ENCODE measurements at places on chromosomes 4 and X.

DNA sequence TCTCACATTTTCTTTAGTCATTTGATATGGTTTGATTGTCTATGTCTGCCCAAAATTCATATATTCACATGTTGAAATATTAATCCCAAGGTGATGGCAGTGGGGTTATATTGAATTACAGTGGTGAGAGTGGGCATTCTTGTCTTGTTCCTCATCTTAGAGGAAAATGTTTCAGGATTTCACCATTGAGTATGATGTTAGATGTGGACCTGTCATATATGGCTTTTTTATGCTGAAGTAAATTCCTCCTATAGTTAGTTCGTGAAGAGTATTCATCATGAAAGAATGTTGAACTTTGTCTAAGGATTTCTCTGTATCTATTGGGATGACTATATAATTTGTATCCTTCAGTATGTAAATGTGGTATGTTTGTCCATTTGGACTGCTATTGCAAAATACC lies 512.3 kb upstream of the EPHA5 start:
- no peak for DNase-seq

GRCh38 chr4:104524591-104524990 lies 29.9 kb upstream of the CXXC4 start:
- DNase-seq: no peak

- DNase-seq: no peak
Observed at GRCh38 chr4:96016634-96017299, 176.9 kb downstream of the PDHA2 start.

DNA sequence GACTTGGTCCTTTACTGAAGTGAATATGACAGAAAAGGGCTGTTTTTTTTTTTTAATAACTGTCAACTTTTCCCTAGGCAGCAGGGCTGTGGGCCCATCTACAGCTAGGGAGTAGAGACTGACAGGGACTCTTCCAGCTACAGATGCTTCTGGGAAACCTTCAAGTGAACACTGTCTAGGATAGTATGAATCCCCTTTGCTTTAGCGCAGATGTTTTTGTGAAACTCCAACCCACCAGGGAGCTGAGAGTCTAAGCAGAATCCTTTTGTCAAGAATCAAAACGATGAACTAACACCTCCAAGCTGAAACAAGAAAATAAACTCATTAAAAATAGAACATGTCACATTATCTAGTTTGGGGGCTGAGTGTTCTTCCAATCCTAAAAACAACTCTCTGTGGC lies 219.7 kb upstream of the FGF13 start:
- DNase-seq: no peak

GRCh38 chr4:98470366-98470765 lies 188.0 kb downstream of the TSPAN5 start:
- DNase-seq: no peak

GRCh38 chrX:41302370-41302769 lies 31.6 kb upstream of the DDX3X start:
- DNase-seq: no peak

DNA sequence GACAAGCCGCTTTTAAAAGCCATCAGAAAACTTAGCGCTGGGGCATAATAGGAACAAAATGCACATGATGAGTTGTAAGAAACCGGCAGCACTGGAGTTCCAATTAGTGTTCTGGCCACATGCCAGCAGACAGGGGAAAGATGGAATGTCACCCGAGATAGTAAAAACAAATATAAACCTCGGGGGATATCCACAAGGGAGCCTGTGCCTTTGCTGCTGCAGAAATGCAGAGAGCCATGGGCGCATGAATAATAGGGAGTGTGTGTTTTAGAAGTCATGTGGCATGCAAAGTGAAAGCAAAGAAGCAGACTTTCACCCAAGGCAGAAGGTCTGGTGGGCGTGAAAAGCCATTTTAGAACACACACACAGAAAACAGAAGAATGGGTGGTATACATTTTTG lies 19.1 kb downstream of the GPRASP3 start:
- no peak for DNase-seq

DNA sequence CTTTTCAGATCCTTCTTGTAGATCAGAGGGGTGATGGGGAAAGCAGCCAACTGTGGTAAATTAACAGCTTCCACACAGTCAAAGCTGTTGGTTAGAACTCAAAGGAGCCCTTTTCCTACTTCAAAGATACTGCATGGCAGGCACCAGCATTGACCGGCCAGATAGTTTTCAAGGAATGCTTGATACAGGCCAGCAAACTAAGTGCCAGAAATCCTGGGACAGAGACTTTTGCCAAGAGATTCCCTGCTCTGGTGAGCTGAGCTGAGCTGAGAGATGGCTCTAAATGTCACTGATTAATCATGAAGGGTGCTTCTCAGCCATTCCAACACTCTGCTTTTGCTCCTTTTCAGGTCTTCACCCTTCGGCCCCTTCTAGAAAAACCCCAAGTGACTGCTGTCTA lies 131.6 kb upstream of the MED14 start:
- no peak for DNase-seq

- no peak for DNase-seq
Observed at GRCh38 chrX:148146121-148146520, 165.0 kb downstream of the FMR1NB start.

DNA sequence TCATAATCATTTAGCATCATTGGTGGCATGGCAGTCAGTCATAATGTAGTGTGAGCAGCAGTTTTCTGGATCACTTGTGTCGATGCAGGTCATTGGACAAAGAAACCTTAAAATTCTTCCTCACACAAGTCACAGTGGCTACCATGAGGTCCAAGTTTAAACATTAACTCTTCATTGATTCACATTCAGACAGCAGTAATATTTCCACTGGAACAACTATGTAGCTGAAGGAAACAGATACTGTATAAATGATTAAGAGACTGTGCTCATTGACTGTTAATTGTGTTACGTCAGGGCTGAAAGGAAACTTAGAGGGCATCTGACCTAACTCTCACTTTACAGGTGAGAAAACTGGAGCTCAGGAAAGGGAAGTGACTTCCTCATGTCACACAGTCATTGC lies 261.8 kb downstream of the KLHL13 start:
- no peak for DNase-seq

DNA sequence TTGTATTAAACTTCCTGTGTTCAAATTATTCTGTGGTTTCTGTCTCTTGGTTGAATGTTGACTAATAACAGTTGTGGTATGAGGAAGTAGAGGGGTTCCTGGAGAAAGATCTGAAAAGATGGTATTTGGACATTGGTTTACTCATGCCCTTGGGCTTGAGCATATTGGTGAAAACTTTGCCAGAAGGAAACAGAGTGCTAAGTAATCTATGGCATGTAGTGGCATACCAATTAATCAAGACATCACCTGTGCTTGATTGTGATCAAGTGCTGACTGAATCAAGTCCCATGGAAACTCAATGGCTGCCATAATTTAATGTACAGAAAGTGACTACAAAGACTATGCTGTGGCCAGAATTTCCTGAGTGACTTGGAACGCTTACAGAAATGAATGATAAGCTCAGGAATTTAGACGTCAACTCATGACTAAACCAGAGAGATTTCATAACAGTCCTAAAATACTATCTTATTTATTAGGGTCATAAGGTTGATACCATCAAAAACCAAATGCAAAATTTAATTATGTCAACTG lies 2062.9 kb downstream of the ARAP2 start:
- no peak for DNase-seq

DNA sequence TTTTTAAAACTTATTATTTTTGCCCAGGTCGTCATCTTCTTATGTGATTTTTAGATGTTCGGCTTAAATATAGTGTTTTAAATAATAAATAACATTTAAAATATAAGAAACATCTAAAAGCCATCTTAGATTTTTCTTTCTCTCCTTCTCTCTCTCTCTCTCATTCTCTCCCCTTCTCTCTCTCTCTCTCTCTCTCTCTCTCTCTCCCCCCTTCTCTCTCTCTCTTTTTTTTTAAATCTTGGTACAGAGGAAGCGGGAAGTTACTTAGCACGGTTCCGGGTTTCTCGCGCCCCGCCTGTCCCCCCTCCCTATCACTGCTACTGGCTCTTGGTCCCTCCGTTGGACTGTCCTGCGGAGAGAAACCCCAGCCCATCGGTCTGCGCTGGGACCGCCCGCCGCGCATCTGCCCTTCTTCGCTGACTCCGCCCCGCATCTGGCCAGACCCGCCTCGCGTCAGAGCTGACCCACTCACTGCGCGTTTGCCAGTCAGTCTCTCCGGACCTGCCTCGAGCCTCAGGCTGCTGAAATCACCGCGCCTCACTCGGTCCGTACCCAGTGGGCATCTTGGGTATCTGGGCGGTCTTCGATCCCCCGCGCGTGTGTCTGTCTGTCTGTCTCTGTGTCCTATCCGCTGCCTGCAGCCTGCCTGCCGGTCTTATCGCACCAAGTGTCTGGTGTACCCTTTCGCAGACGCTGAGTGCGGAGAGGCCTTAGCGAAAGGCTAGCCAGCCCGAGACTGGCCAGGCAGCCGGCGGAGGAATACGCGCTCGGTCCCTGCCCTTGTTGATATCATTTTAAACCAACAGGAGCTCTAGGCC lies at the start of gene PABPC5:
Gene PABPC5, plus strand, starts transcription at position 489 of the 818 bp plus-strand sequence. CDS start 739 bp downstream, outside the sequence.
- no peak for DNase-seq

DNA sequence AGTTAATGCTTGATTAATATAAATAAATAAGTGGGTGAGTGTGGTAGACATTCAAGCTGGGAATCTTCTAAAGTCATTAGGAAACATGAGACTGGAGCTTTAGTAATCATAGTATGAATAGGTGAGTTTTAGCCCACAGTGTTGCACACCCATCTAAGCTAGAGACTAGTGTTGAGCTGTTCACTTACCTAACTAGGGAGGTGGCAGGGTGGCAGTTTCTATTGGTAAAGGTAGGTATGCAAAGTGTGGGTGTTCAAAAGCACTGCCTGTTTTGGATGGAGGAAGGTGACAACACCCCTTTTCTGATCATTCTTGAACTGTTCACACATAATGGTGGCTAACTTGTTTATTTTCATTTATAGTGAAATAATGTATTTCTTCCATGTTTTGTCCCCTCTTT lies 41.3 kb downstream of the PLS3 start:
- no peak for DNase-seq

DNA sequence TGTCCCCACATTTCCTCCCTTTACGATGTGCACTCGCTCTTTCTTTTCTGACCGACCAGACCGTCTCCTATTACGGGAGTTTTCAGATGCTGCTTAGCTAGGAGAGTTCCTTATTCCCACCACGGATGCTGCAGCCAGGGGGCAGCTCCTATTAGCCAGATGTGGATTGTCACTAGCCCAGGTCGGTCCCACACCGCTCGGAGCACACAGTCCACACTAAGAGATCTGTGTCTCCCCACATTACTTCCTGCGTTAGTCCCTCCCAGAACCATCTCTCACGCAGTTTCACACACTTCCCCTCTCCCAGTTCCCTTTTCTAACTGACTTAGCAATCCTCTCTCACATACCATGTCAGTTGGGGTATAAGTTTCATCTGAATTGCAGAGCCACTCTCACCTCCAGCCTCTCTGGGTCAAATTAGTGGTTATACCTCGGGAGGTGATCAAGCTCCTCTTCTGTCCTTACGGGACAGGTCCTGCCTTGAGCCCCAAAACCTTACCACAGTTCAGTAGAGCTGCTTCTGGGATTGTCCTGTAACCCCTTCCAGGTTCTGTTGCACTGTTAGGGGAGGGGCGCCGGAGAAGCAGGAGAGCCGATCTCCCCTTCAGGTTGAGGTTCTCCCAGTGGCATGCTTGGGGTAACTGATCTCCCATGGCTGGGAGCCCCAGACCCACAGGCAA lies 28.2 kb downstream of the SULT1E1 start:
- DNase-seq: no peak

All from stimulated activated CD4-positive, alpha-beta T cell treated with anti-CD3 and anti-CD28 coated beads, Interleukin-1b, Interleukin-23, amount 100 ng/mL, for 1 hour (primary cell).